ENCODE measurements at places on chromosomes 11 and 22. TPM values are rescaled to one million over a fixed set of nuclear protein-coding genes. Genes with fewer than 3 reads are reported as not detected.

CSNK1E gene
- total RNA-seq: 174 TPM

GRIA4 gene
- total RNA-seq: 163 TPM

OR2D2 gene
- total RNA-seq: 0.38 TPM

CRY2 gene
- 69.9 TPM for total RNA-seq

CHST1 gene
- total RNA-seq: 5.6 TPM

SLC17A6 gene
- 13.5 TPM for total RNA-seq
